Fibroblast of skin of abdomen (primary cell): ENCODE measurements at places on chromosomes 11 and 22.

- DNase-seq = no peak
These were observed 414.0 kb downstream of the MN1 start for GRCh38 chr22:27387561-27387960.

DNA sequence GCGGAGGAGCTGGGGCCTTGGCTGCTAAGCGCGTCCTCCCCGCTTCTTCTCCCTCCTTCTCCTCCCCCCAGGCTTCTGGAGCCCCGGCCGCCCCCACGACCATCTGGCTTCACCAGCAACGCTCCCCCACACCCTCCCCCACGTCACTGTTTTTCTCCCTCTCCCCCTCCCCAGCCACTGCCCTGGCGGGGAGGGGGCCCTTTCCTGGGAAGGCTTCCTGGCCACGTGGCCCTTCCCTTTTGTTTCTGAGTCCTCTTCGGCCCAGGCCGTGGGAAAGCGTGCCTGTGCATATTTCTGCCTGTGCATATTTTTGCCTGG lies 27.7 kb downstream of the RTN4R start:
- DNase-seq = peak; percentile 23

DNA sequence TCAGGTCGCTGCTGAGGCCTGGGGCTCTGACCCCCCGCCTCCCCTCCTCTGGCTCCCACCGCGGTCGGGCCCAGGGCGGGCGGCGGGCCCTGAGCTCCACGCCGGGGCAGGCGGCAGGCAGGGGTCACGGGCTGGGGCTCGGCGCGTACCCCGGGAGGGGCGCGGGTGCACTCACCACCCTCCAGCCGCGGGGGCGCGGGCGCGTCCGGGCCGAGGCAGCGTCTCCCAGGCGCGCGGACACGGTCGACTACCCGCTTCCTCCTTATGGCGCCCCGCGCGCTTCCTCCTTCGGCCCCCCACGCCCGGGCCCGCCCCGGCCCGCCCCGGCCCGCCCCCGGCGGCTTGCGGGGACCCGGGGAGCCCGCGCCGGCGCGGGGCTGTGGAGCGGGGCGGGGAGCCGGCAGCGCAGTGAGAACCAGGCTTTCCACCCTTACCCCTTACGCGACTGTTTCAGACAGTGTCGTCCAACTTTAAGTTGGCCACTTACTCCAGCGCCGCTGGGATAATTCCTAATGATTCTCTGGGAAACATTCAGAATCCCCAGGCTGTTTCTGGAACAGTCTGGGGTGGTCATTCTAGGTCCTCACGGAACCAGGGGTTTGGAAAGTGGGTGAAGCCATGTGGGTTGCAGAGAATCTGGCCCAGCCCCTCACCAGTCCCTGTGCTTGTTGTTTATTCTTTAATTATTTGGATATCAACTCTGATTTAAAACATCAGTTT lies at the start of gene BID:
TSS of gene BID (minus strand) at position 264 of the 720 bp plus-strand sequence. CDS start 24,353 bp downstream, outside the sequence.
- peak; percentile 33 for DNase-seq

- no peak for DNase-seq
These were observed 1155.9 kb downstream of the TBC1D22A start for GRCh38 chr22:47918276-47918921.

DNA sequence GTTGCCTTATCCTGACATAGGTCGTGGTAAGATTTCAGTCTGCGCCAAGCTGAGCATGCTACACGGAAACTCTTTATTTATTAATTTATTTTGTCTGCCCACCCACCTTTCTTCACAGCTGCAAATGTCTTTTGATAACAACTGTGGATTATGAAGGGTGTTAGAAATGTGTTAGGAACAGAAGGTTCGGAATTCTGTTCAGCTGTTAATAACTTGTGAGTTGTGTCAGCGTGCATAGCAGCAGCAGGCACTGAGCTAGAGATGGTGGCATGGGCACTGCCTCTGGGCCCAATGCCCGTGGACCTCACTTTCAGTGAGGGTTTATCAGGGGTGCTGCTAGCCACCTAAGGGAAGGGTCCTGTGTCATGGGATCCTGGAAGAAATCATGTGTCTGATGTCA lies 162.5 kb upstream of the NTM start:
- DNase-seq = no peak

GRCh38 chr11:14975252-14975587 lies 3.1 kb upstream of the CALCA start:
- no peak for DNase-seq

DNA sequence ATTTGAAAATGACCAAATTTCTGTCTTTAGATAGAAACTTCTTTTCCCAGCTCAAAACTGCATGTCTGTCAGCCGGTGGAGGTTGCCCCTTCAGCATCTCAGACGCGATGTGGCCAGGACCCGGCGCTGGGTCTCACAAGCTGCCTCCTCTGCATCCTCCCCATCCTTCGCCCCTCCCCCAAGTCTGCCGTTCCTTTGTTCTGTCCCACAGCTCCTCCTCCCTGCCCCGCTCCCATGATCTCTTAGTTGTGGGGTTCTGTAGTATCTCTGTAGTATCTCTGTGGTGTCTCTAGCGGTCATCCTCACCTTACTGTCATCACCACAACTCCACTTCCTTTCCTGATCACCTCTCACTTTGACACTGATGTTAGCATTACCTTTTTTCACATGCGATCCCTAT lies 49.9 kb downstream of the TRAF6 start:
- DNase-seq = no peak

GRCh38 chr11:66299186-66299585 lies 7.5 kb downstream of the TMEM151A start:
- DNase-seq = no peak

DNA sequence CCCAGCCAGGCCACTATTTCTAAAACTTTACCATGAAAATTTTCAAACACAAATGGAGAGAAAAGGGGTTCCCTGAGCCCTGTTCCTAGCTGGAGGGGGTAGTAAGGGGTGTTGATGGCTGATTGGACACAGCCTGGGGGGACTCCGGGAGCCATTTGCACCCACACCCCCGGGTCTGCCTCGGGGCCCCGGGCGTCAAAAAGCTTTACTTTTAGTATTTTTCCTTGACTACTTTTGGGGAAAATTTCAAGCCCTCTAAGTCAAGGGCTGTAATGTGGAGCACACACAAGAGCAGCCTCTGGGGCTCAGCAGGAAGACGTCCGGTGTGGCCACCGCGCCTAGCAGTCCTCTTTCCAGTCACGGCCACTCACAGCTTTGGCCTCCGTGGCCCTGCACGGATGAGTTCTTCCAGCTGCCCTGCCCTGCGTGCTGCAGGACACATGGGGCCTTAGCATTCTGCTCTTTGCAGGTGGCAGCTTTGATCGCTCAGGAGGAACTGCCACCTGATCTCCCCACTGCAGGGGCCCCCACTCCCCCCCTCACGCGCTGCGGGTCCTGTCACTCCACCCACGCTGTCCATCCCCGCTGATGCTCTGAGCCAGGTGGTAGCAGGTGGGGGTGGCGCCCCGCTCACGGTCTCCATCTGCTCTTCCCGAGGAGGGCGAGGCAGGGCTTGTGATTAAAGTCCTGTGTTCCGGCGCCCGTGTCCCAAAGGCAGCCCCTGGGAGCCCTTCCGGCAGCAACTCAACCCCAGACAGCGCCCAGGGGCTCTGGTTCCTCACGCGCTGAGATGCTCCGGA lies 14.4 kb downstream of the RNH1 start:
- DNase-seq = no peak

GRCh38 chr11:75745807-75746206 lies 22.8 kb upstream of the DGAT2 start:
- DNase-seq = no peak

DNA sequence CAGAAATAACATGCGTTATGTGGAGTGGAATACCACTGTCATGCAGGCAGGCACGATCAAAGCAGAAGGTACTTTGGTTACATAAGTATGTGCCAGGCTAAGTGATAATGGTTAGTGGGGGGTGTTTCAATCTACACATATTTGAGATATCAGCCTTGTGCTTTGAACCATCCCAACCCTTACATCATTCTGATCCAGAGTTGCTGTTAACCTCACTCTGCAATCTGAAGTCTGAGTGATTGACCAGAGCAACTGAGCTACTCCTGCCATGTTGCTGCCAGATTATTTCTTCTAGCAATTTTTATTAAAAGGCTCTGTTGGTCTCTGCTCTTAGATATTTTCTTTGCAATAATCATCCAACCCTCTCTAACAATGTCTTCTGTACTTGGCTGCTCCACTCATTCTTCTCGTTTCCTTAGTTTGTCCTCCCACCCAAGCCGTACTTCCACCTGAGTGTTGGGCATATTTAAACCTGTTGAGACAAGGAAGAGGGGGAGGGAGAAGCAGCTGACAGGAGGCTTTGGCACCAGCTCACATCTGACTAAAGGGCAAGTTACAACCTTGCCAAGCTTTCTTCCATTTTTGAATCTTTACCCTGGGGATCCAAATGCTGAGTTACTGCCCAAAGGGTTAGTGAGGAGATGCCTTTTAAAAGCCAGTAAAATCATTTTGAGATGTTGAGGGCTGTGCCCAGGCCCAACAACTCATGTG lies 114.1 kb upstream of the SESN3 start:
- no peak for DNase-seq

GRCh38 chr11:64831411-64831891 lies 13.0 kb downstream of the CDC42BPG start:
- DNase-seq = no peak

GRCh38 chr11:96055706-96056387 lies 131.9 kb upstream of the MTMR2 start:
- peak; percentile 85 for DNase-seq

- DNase-seq = peak; percentile 57
These were observed 23.5 kb downstream of the RRM1 start for GRCh38 chr11:4118107-4118506.

- DNase-seq = no peak
These were observed 19.4 kb upstream of the SUSD2 start for GRCh38 chr22:24161909-24162308.

DNA sequence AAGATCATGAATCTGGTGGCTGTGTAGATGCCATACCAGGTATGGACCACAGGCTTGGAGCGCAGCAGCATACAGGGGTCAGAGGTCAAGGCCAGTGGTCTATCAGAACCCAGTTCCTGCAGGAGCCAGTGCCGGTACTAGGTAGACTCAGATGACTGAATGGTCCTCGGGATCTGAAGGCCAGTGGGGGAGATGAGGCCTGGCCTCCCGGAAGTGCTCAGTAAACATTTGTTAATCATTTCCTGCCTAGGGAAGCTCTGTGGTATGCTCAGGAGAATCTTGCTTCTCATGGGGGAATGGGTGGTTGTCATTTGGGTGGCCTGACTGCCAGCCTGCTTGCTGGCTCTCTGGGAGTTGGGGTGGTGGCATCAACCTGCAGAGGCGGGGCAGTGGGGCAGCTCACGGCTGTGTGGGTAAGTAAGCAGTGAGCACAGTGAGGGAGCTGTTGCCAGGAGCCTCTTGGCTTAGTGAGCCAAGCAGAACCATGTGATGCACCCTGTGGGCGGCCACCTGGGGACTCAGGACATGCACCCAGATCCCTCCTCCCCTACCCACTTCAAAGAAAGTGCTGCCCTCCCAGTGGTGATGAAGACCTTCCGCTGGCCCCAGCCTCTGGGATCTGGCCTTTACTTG lies 33.0 kb downstream of the PTPRJ start:
- DNase-seq = peak; percentile 34

GRCh38 chr22:43308060-43308830 lies 34.9 kb downstream of the SCUBE1 start:
- DNase-seq = no peak

GRCh38 chr11:66363187-66363601 lies 8.4 kb downstream of the SLC29A2 start:
- DNase-seq = no peak

- no peak for DNase-seq
These were observed 69.9 kb downstream of the PACSIN2 start for GRCh38 chr22:42945027-42945426.

DNA sequence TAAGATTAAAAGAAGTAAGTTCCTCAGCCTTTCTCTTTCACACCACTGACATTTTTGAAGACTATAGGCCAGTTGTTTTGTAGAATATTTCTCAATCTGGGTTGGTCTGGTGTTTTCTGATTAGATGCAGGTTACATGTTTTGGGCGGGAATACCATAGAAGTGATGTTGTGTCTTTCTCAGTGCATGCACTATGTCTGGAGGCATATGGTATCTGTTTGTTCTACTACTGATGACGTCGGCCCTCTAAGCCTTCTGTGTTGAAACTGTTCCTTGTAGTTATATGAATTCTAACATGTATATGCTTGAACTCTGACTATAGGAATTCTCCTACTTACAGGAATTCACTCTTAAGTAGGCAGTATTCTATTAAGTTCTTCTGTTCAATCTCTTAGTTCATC lies 21.6 kb downstream of the ZFTA start:
- peak; percentile 66 for DNase-seq

DNA sequence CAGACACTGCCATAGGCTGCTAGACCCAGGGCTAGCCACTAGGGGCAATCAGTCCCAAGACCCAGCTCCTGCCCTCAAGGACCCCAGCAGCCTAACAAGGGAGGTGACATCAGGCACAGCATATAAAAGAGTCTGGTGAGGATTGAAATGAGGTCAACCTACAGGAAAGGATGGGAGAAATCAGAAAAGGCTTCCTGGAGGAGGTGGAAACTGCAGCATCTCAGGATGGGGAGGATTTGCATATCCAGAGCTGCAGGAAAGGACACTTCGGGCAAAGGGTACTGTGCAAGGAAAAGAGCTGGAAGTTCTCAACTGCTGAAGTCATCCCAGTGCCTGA lies 2.9 kb upstream of the ARFGAP2 start:
- peak; percentile 22 for DNase-seq
